Dermis microvascular lymphatic vessel endothelial cell (primary cell): ENCODE measurements at places on chromosomes 2 and 18.

DNA sequence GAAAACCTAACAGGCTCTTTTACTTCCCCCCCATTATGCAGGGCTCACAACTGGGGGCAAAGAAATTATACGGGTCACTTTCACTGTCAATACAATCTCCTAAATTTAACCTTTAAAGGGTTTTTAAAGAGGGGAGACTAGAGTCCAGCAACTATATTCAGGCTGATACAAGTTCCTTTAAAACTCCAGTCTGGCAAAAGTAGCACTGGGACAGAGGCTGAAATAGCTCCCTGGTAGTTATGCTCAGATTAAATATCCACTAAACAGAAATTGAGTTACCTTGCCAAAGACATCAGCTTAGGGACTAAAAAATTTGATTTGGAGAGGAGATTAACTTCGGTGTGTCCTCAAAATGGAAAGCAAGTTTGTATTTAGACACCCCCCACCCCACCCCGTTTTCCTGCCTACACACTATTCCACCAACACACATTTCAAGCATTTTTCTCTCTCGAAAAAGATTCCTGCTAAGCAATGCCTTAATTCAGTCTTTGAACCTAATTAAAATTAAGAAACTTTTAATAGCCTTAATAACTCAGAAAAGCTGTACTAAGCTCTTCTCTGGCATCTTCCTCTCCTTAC lies 127.2 kb downstream of the OSBPL1A start:
- DNase-seq: no peak

GRCh38 chr2:62727259-62727867 lies 21.9 kb downstream of the EHBP1 start:
- no peak for DNase-seq

- no peak for DNase-seq
Measured at GRCh38 chr2:120683081-120683480, 52.6 kb upstream of the GLI2 start.

DNA sequence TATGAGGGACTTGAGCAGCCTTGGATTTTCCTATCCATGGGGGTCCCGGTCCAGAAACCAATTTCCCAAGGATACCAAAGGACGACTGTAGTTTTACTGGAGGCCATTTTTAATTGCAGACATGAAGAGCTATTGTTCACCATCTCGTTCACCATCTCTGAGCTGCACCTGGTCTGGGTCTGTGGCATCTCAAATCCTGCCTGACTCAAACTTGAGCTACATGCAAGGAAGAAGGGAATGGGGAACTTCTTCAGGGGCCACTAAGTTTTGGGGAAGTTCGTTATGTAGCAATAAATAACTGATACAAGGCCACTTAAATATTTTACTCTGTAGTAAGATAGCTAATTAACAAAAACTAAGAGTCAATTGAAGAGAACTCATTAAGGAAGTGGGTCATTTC lies 2.1 kb upstream of the SMCHD1 start:
- no peak for DNase-seq

DNA sequence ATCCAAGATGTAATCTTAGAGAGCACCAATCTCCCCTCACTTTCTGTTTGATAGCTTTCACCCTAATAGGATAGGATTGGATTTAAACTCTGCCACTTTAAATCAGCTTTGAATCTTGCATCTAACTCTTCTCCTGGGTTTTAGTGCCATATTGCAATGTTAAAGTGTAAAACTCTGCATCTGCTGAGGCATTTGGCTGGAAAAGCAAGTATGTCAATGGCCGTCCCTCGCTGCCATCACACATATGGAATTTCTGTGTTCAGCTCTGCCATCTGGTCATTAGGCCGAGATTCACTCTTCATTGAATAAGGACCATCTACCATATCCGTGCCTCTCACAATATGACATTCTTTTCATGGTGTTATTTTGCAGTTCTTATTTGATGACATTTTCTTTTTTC lies 728.1 kb upstream of the PIK3C3 start:
- DNase-seq: no peak

- DNase-seq: no peak
Measured at GRCh38 chr2:26542676-26543505, 65.0 kb upstream of the OTOF start.

DNA sequence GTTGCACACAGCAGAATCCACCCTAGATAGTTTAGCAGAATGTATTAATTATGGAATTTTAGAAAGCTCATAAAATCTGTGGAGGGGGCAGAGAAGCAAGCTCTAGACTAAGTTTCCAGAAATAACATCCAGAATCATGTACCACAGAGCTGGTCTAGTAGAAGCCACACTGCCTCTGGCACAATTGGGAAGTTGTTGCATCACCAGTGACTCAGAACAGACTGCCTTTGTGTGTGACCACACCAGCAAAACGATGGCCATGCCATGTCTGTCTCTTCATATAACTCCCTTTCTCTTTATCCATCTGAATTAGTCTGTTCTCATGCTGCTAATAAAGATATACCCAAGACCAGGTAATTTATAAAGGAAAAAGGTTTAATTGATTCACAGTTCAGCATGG lies 158.9 kb downstream of the CCDC148 start:
- DNase-seq: no peak

GRCh38 chr2:238106698-238107524 lies 6.8 kb downstream of the ESPNL start:
- peak; percentile 17 for DNase-seq

DNA sequence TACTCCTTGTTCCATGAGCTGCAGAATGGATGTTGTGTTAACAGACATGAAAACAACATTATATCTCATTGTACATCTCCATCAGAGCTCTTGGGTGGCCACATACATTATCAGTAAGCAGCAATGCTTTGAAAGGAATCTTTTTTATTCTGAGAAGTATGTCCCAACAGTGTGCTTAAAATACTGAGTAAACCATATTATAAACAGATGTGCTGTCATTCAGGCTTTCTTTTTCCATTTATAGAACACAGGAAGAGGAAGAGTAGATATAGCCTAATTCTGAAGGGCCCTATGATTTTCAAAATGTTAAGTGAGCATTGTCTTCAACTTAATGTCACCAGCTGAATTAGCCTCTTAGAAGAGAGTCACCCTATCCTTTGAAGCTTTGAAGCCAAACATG lies 44.3 kb upstream of the CABYR start:
- DNase-seq: no peak

GRCh38 chr2:148658807-148659722 lies 14.5 kb downstream of the EPC2 start:
- peak; percentile 79 for DNase-seq

- no peak for DNase-seq
Measured at GRCh38 chr2:105791229-105791628, 46.5 kb downstream of the NCK2 start.

- no peak for DNase-seq
Measured at GRCh38 chr2:96389736-96390135, 54.2 kb downstream of the NCAPH start.

DNA sequence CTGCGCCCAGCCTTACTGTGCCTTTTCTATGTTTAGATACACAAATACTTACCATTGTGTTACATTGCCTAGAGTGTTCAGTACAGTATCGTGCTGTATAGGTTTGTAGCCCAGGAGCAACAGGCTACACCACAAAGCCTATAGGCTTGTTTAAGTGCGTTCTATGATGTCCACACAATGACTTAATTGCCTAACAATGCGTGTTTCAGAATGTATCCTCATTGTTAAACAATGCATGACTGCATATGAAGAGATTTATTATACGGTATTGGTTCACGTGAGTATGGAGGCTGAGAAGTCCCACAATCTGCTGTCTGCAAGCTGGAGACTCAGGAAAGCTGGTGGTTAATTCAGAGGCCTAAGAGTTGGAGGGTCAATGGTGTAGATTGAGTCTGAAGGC lies 46.1 kb upstream of the MGAT4A start:
- no peak for DNase-seq

- no peak for DNase-seq
Measured at GRCh38 chr2:217415316-217415715, 555.5 kb upstream of the TNP1 start.

GRCh38 chr2:97806738-97807618 lies 93.6 kb downstream of the ZAP70 start:
- DNase-seq: peak; percentile 73

DNA sequence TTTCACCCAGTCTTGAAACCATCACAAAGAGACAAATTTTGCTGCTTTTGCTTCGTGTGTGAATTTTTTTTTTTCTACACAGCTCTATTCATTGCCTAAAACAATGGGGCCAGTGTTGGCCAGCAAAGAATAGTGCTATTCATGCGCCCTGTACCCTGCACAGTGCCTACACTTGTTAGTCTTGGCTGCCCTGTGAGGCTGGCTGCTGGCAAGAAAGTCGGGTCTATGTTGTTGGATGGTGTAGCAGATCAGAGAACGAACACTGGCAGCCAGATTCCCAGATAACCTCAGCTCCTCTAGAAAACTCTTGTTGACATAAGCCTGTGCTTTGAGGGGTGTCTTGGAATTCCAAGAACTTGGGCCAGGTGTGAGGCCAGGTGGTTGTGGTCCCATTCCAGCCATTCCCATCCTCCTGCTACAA lies 455.7 kb upstream of the TCF4 start:
- peak; percentile 43 for DNase-seq

DNA sequence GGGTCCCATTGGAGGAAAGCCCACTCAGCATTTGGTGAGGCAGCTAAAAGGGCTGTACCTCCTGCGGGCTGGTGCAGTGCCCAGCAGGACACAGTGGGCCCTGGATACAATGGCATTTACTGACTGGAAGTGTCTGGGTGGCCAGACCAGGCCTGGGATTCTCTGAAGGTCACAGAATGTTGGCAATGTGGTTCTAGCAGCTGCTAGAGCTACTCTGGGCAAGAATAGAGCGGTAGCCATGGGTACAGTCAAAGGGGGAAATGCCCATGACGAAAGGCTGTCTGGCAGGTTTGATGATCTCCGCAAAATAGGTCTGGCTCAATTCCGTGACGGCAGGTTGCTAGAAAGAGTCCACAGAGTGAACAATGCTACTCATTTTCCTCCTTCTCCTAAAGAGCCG lies 241.8 kb downstream of the AFF3 start:
- DNase-seq: no peak

- DNase-seq: peak; percentile 56
Measured at GRCh38 chr18:446941-447560, 53.5 kb downstream of the COLEC12 start.

DNA sequence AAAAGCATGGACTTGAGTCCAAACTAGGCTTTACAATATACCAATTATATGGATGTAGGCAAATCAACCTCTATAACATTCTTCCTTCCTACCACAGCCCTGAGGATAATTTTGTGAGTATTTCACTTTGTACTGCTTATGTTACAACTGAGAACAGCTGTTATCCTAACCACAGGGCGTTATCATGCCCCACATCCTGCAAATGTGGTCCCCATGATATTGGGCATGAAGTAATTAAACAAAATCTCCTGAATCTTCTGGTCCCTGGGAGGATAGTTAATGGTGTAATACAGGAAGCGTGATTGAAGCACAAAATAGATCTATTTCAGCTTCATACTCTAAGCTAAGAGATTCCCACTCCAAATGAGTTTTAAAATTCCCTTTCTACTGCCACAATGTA lies 223.6 kb downstream of the CDH20 start:
- DNase-seq: no peak

- DNase-seq: no peak
Measured at GRCh38 chr2:101479328-101479727, 4.4 kb upstream of the RFX8 start.

- no peak for DNase-seq
Measured at GRCh38 chr2:11417946-11418585, 47.9 kb downstream of the E2F6 start.

DNA sequence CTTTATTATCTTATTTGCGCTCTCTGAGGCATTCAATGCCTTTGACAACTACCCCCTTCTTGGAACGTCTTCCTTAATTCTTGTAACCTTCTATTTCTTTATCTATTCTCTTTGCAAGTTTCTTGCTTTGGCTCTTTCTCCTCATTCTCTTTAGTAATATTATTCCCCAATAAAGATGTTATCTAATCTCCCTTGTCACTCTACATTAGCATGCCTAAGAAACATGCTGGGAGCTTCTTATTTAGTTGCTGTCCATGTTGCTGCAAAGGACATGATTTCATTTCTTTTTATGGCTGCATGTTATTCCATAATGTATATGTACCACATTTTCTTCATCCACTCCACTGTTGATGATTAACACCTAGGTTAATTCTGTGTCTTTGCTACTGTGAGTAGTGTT lies 113.7 kb downstream of the RDH14 start:
- DNase-seq: no peak

DNA sequence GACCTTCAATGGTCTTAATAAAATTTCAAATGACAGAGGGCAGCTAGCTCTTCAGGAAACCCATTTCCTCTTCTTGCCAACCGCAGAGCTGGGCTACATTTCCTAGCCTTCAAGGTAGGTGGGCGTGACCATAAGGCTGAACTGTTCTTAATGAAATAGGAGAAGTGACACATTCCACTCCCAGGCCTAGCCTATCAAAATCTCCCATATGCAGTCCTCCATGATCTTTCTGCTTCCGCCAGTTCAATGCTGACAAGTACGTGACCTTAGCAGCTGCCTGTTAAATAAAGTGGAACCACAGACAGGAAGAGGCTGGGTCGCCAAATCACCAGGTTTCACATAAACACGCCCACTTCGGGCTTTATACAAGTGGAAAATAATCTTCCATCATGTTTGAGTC lies 13.2 kb downstream of the SERPINE2 start:
- DNase-seq: peak; percentile 75

GRCh38 chr2:120540719-120541552 lies 194.7 kb upstream of the GLI2 start:
- DNase-seq: no peak

DNA sequence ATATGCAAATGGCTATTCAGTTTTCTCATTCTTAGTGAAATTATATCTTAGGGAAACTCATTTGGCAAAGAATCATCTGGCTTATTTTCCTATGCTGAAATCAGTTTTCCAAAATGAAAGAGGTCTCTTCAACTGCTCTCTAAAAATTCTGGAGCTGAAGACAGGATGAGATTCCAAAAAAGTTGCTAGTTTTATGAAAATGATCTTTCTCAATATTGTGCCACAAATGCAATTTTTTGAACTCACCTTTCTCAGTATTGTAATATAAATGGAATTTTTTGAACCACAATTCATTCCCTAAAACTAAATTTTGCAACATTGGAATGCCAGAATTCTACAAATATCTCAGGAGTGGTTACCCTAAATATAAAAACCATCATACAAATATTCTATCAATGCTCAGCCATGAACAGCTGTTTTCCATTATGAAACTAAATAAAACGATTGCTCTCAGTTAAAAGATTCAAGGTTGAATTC lies 147.7 kb upstream of the PKDCC start:
- no peak for DNase-seq

DNA sequence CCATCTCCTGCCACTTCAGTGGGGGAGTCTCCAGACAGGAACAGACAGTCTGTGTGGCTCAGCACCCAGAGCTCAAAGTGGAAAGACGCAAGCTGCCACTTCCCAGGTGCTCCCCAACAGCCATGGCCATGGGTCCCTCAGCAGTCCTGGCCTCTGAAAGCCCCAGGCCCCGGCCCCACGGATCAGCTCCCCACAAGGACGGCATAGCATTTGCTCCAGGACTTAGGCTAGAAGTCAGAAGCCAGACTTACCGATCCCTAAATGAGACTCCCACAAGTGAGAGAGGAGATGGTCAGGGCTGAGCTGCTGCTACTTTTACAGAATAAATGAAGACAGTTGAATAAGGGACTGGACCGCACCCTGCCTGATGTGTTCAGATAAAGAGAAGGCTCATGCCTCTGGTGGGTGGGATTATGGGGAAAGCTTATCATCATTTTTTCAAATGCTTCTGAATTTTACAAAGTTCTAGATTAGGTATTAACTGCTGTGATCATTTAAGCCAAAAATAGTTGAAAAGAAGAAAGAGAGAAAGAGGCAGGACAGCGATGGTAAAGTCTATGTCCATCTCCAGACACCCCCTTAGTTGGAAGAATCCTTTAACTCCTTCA lies 50.5 kb downstream of the ADD2 start:
- DNase-seq: no peak
